Activated B cell treated with CpG ODN at 0.5 μM for 24 hours (primary cell): ENCODE measurements at places on chromosomes 2 and 18. TPM values are rescaled to one million over a fixed set of nuclear protein-coding genes. Genes with fewer than 3 reads are reported as not detected.

- no peaks in the 10 kb centered on the region for H3K36me3 ChIP-seq
- H3K4me3 ChIP-seq, result no peak overlapping the region
- no peak overlapping the region for H3K27ac ChIP-seq
- no peak for DNase-seq
Observed at GRCh38 chr2:198116756-198117155, 312.4 kb downstream of the PLCL1 start.

- no peaks in the 10 kb centered on the region for H3K27me3 ChIP-seq
- no peak for DNase-seq
- no peaks in the 10 kb centered on the region for H3K4me1 ChIP-seq
- H3K4me3 ChIP-seq, result no peak overlapping the region
Observed at GRCh38 chr2:186721956-186722355, 28.1 kb downstream of the FAM171B start.

GRCh38 chr18:54849683-54850082 lies 21.4 kb downstream of the RAB27B start:
- no peaks in the 10 kb centered on the region for H3K4me1 ChIP-seq
- no peak overlapping the region for H3K4me3 ChIP-seq
- H3K27me3 ChIP-seq, result peaks cover 5% of the 10 kb centered on the region
- no peaks in the 10 kb centered on the region for H3K36me3 ChIP-seq
- DNase-seq, result no peak

DNA sequence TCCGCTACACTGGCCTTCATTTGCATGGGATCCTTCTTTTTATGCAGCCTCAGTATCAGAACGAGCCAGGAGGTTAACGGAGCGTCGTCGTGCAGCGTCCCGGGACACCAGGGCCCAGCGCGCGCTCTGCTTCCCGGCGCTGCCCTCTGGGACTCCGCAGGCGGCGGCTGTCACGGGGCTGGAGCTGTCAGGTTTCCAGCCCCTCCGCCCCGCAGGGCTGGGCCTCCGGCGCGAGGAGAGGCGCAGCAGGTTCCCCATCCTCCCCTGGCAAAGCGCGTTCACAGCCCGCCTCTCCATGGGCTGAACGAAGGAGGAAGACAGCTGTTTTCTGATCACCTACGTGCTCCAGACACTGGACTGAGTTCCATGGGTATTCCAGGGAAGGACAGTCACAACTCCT lies 12.5 kb upstream of the PAX8 start:
- H3K27me3 ChIP-seq, result peaks cover 39% of the 10 kb centered on the region
- no peaks in the 10 kb centered on the region for H3K4me1 ChIP-seq
- H3K27ac ChIP-seq, result no peak overlapping the region
- H3K36me3 ChIP-seq, result no peaks in the 10 kb centered on the region
- no peak overlapping the region for H3K4me3 ChIP-seq

CYTIP gene
- 129 and 130 TPM in 2 replicates for total RNA-seq

HES6 gene
- total RNA-seq, result 4.4 and 5.0 TPM in 2 replicates
